Stimulated activated CD8-positive, alpha-beta memory T cell treated with anti-CD3 and anti-CD28 coated beads, Interleukin-4, amount 100 ng/mL, for 4 hours (primary cell): ENCODE measurements at places on chromosomes 1 and 21.

GRCh38 chr1:207983044-207983635 is 72.2 kb upstream of the CD34 start:
- no peak for DNase-seq

GRCh38 chr1:85629532-85629920 is 49.0 kb downstream of the CCN1 start:
- no peak for DNase-seq

GRCh38 chr1:30190511-30191153 is 532.8 kb downstream of the MATN1 start:
- no peak for DNase-seq

- no peak for DNase-seq
Observed at GRCh38 chr1:155286544-155286943, 9.3 kb downstream of the HCN3 start.

DNA sequence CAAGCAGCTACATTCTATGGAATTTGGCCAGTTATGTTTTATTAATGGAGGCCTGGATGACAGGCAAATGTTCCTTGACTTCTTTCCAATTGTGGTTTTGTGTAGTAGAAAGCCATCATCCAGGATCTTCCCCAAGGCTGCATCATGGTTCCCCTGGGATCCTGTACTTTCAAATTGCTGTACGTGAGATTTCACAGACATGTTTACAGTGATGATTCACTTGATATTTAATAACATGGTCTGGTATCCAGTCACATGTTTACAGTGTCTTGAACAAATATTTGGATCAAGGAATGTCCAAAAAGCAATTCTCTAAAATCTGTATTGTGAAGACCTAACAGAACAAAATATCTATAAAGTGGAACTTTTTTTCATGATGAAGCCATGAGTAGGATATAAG is 68.3 kb upstream of the ST6GALNAC3 start:
- DNase-seq = no peak

DNA sequence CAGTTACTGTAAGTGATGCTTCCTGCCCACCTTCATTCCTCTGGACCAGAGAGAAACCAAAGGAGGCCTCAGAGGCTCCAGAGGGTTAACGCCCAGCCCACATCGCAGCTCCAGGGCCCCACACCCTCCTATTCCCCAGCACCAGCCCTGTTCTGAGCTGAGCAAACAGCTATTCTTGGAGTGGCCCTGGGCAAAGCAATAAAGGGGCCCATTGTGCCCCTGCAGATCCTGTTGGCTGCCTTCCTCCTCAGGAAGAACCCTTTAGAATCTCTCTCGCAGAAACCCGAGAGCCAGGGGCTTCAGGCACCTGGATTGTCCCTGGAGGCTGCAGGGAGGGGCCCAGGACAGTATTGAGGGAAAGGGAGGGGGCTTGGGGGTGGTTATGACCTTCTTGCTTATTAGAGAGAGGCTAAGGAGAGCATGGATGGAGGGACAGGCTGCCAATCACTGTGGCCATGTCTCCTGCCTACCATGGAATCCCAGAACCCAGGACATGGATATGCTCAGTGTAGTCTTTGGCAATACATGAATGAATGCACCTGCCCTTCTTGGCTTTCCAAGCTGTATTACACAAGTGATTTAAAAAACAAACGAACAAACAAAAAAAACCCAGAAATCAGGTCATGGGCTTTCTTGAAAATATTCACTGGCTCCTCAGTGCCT is 9.2 kb downstream of the PADI2 start:
- no peak for DNase-seq

- no peak for DNase-seq
Observed at GRCh38 chr21:15122241-15122640, 57.4 kb upstream of the NRIP1 start.

DNA sequence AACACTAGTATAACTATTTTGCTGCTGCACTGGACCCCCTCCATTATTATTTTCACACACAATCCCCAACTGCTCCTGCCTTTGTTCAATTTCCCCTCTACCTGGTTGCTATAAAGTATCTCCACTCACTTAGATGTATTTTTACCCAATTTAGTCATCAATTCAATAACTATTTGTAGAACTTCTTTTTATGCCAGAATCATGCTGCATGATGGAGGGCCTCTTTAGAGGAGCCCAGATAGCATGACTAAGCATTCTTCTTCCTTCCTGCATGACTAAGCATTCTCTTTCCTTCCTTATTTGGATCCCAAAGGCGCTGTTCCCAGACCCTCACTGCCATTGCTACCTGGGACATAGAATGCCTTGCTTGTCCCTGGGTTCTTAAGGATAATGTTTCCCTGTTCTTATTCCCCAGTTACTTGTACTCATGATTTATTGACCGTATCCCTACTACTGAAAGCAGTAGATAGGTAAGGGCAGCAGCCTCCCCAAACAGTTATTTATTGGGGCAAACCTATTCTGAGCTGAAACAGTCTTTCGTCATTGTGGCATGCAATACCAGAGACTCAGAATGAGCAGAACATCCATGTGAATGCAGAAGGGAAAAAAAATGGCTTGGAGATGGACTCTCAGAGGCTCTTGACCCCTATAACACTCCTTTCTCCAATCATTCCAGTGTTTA is 89.3 kb upstream of the AKT3 start:
- no peak for DNase-seq

GRCh38 chr1:109198745-109199144 is 15.0 kb upstream of the SARS1 start:
- DNase-seq = no peak

DNA sequence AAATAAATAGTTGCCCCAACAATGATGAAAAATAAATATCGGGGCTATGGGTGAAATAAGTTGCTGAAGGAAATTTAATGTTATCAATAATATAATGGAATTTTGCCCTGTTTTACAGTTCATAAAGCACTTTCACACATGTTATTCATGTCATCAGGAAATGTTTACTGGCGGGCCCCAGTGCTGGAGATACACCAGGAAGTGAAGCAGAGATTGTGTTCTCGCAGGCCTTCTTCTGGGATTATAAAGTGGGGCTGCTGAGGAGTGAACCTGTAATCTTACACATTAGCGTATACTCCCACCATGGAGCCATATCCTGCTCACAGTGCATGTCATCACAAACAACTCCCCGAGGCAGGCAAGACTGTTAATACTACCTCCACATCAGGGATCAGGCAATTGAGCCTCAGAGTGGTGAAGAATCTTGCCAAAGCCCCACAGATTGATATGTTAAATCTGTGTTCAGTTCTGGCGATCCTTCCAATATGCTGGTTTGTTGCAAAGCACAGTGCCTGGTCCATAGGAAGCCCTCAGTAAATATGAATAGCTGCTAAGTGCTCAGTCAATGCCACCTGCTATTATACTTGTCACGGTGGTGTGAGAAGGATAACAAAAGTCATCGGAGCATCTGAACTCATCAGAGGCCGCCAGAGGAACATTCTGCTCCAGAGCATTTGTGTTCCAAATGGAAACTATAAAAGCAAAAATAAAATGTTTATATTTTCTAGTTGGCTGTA is 104.4 kb upstream of the UBE2U start:
- DNase-seq = no peak

DNA sequence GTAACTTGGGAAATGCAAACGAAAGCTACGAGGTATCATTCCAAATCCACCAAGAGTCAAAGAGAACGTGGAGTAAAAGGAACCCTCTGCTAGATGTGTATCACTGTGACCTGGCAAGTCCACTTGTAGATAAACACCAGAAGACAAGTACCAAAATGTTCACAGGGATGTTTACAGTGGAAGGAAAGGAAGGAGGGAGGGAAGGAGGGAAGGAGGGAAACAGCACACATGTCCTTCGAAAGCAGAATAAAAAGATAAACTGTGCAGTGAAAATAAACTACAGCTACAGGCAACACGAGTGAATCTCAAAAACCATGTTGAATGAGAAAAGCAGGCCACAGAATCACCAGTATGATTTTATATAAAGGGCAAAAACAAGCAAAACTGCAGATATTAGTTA is 59.9 kb downstream of the TP53BP2 start:
- DNase-seq = no peak

DNA sequence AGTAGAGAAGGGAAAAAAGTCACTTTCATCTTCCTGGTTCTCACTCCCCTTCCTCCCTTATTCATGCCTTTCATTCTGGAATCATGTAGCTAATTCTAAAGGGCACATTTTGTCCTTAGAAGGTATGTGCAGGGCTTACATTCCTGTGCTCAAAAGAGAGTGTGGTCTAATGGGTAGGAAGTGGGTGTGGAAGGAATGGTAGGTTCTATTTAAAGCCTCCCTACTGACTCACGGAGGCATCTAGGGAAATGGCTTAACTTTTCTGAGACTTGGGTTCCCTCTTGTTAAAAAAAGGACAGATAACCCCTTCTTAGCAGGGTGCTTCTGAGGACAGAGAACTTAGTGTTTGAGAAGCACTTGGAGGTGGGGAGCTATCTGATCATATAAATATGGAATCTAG is 249.3 kb upstream of the DUSP10 start:
- DNase-seq = no peak

- DNase-seq = no peak
Observed at GRCh38 chr1:168708698-168709404, 20.2 kb downstream of the DPT start.

DNA sequence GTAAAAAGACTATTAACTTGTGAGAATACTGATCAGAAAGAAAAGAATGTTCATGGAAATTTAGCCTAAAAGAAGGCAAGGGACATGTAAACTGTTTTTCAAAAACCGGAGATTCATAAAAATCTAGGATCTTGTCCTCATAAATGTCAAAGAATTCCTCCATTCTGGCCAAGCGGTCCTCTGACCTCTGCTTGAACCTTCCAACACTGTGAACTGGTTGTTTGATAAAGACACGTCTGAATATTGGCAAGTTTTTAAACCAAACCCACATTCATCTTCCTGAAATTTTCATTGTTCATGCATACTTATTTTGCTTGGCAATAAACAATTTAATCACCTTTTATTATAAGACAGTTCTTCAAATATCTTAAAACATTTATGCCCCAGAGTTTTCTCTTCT is 19.8 kb downstream of the ASPM start:
- no peak for DNase-seq

- DNase-seq = no peak
Observed at GRCh38 chr1:1274931-1275431, 1.3 kb upstream of the UBE2J2 start.

GRCh38 chr1:34978921-34979320 is 6.2 kb downstream of the TMEM35B start:
- no peak for DNase-seq

DNA sequence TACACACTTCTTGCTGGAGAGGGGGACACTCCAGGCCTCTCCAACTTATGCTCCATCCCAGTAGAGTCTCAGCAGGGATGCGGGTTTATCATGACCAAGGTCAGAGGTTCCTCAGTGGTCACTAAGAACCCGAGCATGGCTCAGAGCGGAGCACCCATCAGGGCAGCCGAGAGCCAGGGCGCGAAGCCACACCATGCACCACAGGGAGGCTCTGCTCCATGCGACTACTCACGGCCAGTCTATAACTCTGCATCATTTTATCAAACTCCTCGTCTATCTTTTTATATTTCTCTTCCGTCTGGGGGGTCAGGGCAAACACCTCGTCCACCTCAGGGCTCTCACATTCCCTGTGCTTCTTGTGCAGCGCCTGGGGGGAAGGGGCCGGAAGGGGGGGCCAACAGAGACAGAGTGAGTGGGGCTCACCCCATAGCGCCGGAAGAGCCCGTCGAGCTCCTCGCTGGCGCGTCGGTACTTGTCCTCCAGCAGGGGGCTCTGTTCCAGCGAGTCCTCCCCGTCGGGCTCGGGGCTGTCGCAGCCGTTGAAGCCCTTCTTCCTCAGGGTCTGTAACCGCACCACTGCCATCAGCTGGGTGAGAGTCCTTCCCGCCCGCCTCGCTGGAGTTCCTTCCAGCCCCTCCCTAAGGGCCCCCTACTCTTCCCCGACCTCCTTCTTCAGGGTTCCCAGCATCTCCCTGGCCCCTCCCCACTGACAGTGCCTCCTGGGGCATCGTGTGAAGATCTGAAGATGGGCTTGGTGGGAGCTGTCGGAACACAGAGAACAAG is 20.0 kb downstream of the MEF2D start:
- peak; percentile 63 for DNase-seq

DNA sequence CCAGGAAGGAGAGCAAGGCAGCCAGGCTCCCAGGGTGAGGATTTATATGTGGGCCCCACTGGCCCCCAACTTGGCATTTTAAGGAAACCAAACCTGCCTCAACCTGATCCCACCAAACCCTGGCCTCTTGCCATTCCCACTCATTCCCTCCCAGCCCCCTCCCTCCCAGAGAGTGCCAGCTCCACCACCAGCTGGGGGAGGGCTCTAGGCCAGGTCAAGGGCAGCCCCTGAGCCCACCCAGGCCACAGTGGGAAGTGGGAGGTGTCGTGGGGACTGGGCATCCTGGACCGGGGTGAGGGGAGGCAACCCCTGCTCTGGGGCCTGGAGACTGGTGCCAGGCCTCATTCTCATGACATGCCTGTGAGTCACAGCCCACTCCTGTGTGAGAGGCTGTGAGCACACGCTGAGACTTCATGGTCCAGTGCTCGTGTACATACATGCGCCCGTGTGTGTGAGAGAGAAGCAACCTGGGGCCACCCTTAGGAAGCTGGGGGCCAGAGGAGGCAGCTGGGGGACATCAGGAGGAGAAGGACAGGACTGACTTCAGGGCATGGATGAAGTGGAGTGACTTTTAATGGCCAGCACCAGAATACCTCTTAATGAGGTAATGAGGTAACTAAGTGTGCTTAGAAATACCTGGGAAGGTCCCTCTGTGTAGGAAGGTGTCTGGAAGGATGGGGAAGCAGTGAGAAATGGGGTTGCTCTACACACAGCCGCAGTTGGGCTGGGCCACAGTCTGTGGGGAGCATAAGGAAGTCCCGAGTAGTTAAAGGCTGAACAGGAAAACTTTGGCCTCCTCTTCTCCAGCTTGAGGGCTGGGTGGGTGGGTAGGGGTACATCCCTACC is at the start of gene S100A2:
Gene S100A2 (minus strand): TSS at position 316 of the 846 bp plus-strand sequence. CDS start 1,967 bp downstream, outside the sequence.
- DNase-seq = no peak

DNA sequence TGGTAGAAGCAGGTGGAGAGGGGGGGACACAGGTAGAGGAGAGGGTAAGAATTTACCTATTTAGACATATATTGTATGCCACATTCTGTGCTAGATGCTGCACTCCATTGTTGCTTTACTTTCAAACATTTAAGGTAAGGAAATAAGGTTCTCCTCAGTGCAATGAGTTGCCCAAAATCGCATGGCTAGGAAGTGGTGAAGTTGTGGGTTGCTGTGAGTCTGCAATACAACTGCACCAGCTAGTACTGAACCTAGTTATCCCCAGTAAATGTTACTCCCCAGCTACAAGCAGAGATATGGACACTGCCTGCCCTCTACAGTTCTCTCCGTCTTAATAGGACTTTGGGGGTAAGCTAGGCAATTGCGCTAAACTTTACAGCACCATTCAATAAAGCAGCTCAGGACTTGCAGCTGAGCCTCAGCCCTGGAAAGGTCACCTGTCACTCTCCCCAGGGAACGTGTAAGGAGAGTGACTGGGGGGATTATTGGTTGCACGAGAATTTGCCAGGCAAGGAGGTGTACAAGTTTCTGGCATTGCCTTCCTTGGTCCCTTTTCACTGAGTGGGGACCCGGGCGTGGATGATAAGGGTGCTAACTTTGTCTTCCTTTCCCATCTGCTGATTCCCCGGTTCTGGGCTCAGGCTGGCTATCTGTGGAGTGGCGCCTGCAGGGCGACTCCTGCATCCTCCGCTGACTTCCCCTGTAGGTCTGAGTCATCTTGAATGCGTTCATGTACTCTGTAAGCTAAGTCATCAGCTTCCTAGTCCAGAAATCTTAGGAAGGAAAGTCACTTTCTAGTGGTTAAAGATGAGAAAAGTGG is 71.3 kb upstream of the CNTN2 start:
- no peak for DNase-seq
